ENCODE measurements at places on chromosomes 2 and 18. TPM values are rescaled to one million over a fixed set of nuclear protein-coding genes. Genes with fewer than 3 reads are reported as not detected.

GRCh38 chr2:122034344-122034743 lies 278.9 kb downstream of the TSN start:
- DNase-seq, result no peak

GRCh38 chr2:238344517-238344916 lies 24.2 kb downstream of the TRAF3IP1 start:
- no peak for DNase-seq

- no peak for DNase-seq
These were observed 89.8 kb downstream of the HS6ST1 start for GRCh38 chr2:128228894-128229293.

GRCh38 chr2:240477916-240478315 lies 42.5 kb downstream of the GPC1 start:
- DNase-seq, result no peak

Gene CXXC1
- 67.1 TPM for total RNA-seq

DNA sequence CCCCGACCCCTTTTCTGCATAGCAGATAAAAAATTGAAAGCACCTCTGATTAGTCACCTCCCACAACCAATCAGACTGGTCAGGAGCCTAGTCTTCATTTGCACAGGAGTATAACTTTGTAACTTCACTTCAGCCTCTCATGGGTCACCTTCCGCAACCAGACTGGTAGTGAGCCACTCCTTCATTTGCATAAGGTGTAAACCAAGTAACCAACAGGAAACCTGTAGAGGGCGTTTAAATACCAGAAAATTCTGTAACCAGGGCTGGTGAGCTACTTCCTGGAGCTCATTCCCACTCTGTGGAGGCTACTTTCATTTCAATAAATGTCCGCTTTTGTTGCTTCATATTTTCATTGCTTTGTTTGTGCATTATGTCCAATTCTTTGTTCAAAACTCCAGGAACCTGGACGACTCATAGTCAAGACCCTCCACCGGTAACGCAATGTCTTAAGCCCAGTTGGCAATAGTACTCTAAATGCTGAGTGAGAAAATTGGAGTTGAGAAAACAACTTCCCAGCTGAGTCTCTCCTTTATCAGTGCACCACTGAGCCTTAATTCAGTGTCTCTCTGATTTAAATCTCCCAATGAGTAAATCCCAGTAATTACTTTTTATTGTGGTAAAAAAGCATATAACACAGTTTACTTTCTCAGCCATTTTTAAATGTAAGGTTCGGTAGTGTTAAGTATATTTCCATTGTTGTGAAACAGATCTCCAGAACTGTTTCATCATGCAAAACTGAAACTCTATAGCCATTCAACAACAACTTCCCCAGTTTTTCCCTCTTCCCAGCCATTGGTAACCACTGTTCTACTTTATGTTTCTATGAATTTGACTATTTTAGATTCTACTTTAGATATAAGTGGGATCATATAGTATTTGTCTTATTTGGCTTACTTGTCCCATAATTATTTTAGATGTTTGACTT lies 392.7 kb upstream of the SLC8A1 start:
- DNase-seq, result no peak

Measured in left colon (tissue), 2 donors.